ENCODE measurements at places on chromosomes 6 and 20.

DNA sequence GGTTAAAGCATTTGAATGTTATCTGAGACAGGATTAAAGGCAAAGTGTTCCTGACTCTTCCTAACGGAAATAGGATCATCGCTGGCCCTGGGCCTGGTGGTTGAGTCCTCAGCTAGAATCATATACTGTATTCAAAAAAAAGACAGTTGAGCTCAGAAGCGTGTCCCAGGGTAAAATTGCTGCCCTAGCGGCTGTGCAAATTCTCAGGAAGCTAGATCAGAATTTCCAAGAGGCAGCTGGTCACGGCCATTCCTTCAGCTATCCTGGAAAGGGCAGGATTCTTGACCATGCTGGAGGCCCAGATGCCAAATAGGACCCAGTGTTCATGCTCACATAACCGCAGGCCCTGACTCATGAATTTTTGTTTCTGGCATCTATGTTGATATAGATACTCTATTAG is 67.4 kb downstream of the STMND1 start:
- no peak for DNase-seq

DNA sequence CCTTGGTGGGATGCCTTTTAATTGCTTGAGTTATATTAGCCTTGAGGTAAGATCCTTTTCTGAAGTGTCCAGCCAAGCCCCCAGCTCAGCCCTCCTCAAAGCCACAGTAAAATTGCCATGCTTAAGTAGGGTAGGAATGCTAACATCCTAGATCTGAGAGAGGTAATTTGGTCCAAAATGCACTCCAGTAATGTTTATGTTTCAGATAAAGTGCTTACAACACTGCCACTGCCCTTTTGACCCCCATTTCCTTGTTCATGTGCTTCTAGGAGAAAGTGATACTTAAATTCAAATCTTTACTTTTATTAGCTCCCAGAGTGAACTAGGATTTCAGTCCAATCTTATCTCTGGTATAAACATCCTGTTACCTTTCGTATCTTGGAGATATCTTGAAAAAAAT is 318.0 kb downstream of the BMP2 start:
- DNase-seq = no peak

DNA sequence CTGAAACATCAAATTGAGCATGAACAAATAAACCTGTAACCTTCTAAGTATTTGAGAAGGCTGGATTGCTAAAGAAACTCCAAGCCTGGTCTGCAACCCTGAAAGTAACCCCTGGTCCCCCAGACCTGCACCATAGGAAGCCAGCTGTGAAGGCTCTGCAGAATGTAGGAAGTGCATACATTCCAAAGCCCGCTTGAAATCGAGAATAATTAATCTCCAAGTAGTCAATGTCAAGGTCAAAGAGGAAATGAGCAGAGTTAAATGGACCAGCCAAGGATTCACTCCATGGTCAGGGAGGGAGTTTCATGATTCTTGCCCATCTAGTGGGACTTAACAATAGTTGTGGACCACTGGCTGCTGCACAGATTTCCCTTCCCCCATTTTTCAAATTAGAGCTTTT is 107.6 kb upstream of the RNF24 start:
- no peak for DNase-seq

DNA sequence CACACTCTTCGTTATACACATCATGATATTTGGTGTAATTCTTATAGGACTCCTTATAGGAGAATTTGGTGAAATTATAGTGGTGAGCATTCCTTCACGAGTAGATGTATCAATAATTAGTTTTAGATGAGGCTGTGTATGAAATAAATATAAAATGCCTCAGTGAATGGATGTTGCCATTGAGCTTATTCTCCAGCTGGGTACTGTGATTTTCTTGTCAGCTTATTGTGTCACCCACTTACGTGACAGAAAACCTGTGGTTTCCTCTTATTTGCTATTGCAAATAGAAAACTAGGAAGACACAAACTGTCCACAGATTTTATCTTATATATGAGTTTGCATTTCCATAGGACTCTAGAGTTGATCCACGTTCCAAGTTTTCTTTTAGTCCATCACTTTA is 439.9 kb upstream of the RNF217 start:
- DNase-seq = no peak

DNA sequence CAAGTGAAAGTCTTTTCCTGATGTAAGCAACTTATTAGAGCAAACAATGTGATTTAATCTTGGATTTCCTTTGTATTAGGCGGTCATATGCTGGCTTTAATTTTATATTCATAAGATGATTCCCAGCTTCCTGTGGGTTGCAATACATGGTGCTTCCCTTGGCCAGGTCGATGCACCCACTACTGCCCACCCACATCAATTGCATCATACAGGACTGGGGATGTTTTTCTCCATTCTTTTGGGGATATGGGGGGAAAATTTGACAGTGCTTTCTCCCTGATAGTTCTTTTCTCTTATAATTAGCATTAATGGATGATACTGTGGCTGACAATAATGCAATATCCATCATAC is 187.6 kb downstream of the JARID2 start:
- DNase-seq = no peak

GRCh38 chr6:170176898-170177771 is 113.7 kb downstream of the DLL1 start:
- no peak for DNase-seq

GRCh38 chr20:40313730-40314129 is 375.3 kb downstream of the MAFB start:
- DNase-seq = no peak

All from T1000 (cell line).